Brain pericyte (primary cell): ENCODE measurements at places on chromosomes 7 and 10.

DNA sequence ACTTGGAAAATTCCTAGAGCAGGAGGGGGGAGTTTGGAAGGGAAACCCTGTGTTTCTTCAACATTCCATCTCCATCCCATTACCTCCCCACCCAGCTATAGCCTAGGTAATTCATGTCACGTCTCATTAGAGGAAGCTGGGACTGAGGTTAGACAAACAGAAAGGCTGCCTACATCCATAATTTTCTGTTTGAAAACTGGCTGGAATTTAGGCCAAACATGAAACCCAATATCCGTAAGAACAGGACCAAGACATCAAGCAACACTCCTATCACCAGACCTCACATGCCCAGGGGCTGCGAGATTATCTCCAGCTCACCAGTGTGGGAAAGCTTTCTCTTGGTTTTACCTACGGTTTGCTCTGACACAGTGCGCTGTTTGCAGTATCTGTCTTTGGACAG lies 316.3 kb downstream of the FRMD4A start:
- no peak for DNase-seq

DNA sequence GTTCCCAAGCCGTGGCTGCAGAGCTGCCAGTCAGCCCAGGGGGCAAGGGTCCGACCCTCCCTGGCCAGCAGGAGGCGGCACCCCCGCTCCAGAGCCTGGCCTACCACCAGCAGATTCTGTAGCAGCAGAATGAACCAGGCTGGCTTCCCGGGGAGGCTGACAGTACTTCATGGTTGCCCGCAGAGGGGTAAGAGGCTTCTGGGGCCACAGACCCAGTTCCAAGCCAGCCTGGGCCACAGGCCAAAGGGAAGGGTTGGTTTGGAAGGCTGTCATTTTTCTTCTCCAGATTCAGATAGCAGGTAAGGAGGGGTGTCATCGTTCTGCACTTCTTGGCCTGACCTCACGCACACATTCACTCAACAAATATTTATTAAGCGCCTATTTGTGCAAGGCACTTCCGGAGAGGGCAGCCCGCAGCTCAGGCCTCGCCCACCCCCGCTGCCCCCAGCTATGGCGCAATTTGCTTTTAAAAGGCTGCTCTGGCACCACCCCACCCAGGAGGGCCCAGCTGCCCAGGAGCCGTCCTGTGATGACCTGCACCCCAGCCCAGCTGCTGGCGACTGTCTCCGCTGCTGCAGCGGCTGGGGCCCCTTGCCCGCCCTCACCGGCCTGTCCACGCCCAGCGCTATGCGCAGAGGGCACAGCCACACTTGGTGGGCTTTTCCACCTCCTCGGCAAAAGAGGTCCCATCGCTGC lies 168.5 kb downstream of the LCOR start:
- DNase-seq, result no peak

DNA sequence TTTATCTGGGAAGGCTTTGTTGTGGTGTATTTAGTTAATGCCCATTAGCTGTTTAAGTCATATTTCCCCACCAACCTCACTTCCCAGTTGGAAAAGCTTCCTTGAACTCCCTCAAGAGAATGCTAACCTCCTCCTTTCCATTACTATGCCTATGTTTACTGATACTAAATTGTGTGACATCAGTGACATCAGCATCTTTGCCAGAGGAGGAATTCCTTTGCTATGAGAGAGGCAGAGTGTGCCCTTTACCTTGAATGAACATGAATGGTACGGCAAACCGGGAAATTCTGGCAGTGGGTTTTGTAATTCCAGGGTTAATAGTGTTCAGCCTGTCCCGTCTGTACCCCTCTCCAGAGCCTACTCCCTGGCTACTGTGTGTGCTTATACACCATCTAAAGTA lies 22.1 kb upstream of the GLCCI1 start:
- no peak for DNase-seq

- no peak for DNase-seq
Observed at GRCh38 chr10:122019414-122019975, 30.5 kb downstream of the TACC2 start.

- no peak for DNase-seq
Observed at GRCh38 chr10:78746155-78746763, 322.5 kb upstream of the ZMIZ1 start.

GRCh38 chr10:51137756-51138529 lies 63.7 kb downstream of the PRKG1 start:
- DNase-seq, result no peak

GRCh38 chr10:122450353-122450990 lies 4.0 kb upstream of the ARMS2 start:
- no peak for DNase-seq

- no peak for DNase-seq
Observed at GRCh38 chr7:26397332-26397731, 105.7 kb downstream of the SNX10 start.

- no peak for DNase-seq
Observed at GRCh38 chr10:29839826-29840515, 205.2 kb upstream of the SVIL start.

DNA sequence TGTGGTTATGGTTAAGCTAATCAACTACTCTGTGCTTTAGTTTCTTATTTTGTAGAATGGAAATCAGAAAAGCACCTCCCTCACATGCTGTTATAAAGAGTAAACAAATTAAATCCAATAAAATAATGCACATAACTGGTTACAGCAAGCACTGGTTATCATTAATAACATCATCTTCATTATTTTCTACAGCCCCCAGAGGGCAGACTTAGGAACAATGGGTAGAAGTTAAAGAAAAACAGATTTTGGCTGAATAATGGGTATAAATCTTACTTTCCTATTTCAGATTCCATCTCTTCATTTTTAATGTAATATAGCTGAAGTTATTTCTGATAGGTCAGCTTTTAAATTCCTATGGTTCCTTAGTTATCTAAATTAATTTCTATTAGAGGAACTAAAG lies 126.5 kb downstream of the DOCK4 start:
- DNase-seq, result no peak

DNA sequence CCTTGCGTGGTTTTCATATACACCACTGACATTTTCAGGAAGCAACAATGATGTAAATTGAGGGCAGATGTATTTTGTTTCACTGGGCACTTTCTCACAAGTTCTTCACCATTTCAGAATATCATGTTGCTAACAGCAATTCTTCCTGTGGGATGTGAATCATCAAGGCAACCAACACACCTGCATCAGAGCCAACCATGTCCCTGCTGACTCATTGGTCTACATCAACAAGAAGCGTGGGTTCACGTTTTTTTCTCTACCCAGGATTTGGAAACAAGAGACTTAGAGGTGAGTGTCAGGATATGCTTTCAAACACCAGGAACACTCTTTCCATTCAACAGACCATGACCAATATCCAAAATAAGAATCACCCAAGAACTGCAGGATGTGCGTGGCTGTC lies 203.9 kb downstream of the TEX36 start:
- no peak for DNase-seq

GRCh38 chr10:31584098-31584631 lies 265.1 kb downstream of the ZEB1 start:
- no peak for DNase-seq

- DNase-seq, result no peak
Observed at GRCh38 chr7:64849924-64850499, 53.1 kb upstream of the ZNF273 start.

- DNase-seq, result no peak
Observed at GRCh38 chr10:126924915-126925300, 19.7 kb downstream of the DOCK1 start.

DNA sequence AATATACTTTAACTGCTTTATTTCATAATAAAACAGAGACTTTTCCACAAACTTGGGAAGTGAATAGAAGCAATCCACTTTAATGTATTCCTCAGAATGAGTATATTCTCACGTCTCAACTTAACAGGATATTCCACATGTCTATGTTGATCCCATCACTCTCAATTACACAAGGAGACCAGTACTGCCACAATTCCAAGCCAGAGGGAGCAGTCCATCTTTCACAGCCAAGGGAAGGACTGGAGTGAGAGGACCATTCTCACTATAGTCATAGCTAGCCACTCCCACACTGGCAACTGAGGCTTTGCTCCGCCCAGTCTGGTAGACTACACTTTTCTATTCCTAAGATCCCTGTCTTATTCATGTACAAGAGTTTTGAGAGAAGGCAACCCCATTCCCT lies 553.9 kb downstream of the CNTNAP2 start:
- DNase-seq, result no peak

DNA sequence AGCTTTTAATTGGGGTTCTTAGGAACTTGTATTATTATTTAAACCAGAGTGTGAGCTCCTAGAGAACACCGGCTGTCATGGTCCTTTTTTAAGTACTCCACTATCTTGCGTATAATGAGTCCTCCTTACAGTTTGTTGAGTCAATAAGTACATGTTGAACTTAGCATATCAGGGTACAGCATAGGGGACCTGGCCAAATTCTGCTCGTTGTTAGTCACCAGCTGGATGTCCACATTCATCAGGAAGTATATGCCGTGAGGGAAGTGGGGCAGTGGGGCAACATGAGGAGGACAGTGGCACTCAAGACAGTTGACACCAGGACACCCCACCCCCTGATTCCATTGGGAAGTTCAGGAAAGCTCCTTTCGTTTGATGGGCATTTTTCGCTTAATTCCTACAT lies 16.6 kb downstream of the RPP30 start:
- no peak for DNase-seq

DNA sequence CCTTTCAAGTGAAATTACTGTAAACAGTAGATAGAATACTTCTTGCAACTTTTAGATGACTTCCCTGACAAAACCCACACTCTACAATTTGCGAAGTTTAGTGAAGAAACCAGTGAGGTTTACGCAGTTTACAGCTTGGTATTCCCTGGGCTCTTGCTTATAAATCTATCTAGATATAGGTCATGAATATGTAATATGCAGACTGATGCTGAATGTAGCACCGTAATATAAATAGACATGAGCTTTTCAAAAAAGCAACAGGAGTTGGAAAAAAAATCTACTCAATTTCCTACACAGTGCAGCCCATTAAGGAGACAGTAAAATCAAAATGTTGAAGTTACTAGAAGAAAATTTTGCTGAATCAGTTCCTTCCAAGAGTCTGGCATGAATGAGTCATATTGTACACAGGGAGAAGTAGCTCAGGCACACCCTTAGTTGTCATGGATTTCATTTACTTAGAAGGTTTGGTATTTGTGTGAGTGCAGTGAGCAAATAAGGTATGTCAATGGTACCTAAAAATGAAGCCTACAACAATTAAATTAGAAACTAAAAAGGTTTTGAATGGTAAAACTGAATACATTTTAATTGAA lies 67.7 kb upstream of the NEUROD6 start:
- DNase-seq, result no peak

GRCh38 chr7:36692456-36692855 lies 31.8 kb downstream of the AOAH start:
- DNase-seq, result no peak

DNA sequence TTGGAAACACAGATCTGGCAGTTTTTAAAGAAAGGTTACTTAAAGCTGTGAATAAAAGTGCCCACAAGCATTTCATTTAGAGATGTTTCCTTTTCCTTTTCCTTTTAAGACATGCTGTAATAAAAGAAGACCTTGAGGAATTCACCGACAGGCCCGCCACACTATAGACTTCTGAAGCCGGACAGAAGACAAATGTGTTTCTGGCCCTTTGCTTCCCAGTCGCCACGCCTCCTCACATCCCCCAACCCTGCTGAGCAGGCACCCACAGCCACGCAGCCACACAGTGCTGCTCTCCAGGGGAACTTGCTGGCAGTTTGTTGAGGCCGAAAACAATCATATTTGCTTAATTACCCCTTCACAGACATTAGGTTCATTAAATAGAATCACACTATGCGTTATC lies 83.4 kb downstream of the SLC25A13 start:
- no peak for DNase-seq

DNA sequence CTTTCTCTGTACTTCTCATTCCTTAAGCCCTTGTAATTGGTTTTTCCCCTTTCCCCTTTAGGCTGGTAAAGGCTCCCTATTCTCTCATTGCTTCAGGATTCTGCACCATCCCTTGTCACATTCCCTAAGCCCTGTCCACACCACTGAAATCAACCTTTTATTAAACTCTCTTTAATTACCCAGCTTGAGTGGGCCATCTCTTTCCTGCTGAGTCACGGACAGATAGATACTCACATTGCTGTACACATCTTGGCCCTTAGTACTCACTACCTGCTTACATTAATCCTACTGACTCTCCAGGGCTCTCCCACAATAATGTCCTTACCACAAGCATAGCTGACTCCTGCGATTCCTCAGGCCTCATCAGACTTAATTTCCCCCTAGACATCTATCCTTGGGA lies 94.0 kb upstream of the PCGF5 start:
- no peak for DNase-seq

DNA sequence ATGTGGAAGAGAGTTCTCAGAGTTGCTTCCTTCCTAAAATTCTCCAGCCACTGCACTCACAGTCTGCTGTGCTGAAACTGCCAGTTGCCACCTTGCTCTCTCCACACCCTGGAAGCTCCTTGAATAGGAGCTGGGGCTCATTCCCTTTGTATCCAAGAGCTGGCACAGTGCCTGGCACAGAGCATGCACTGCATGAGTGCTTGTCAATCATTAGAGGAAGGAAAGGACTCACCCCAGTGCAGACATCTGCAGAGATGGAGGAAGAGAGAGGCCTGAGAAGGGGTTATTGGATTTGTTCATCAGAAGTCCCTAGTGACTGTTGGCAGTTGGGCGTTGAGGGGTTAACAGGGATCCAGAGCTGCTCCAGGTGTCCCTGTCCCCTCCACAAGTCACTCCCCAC lies 41.7 kb upstream of the DUSP5 start:
- no peak for DNase-seq

- no peak for DNase-seq
Observed at GRCh38 chr7:38248069-38248567, 25.3 kb downstream of the TARP start.

GRCh38 chr7:29391262-29391661 lies 172.4 kb upstream of the PRR15 start:
- DNase-seq, result no peak

- no peak for DNase-seq
Observed at GRCh38 chr7:152891160-152891621, 131.6 kb downstream of the ACTR3B start.

- no peak for DNase-seq
Observed at GRCh38 chr10:33276282-33276923, 58.1 kb downstream of the NRP1 start.

- no peak for DNase-seq
Observed at GRCh38 chr10:51340845-51341610, 266.7 kb downstream of the PRKG1 start.

DNA sequence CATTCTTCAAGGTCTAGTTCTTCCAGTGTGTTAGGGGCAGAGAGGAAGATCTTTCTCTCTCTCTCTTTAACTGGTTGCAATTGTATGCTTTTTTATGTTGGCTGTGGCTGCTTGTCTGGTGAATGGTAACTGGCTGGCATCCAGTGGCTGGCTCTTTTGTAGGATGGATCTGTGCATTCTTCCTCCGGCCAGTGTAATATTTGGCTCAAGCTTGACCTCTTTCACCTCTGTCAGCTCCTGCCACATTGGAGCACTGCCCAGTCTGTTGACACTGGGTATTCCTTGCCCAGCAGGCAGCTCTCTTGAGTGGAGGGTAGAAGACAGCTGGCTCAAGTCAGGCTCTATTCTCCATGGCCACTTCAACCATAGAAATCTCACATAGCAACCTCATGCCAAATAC lies 528.3 kb downstream of the PHTF2 start:
- no peak for DNase-seq
